ENCODE measurements at places on chromosomes 1 and 21. TPM values are rescaled to one million over a fixed set of nuclear protein-coding genes. Genes with fewer than 3 reads are reported as not detected.
A peak's percentile ranks its signal among the peaks of the same experiment; 100 is the strongest.

GRCh38 chr21:19523746-19524145 lies 1120.2 kb upstream of the TMPRSS15 start:
- DNase-seq, result no peak

MAN1C1 gene
- 0.07 TPM for total RNA-seq

- DNase-seq, result no peak
Observed at GRCh38 chr21:35100349-35100811, 51.3 kb upstream of the RUNX1 start.

DNA sequence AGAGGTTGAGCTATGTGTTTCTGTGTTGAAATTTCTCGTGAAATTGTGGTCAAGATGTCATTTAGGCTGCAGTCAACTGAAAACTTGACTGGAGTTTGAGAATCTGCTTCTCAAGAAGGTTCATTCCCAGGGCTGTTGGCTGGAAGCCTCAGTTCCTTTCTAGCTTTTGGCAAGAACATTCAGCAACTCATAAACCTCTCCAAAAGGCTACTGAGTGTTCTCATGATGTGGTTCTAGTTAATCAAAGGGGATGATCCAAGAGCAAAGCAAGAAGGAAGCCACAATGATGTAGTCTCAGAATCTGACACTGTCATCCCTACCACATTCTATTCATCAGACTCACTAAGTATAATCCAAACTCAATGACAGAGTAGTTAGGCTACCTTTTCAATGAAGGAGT lies 66.6 kb downstream of the SPATA6 start:
- DNase-seq, result peak; percentile 3

- DNase-seq, result peak; percentile 63
Observed at GRCh38 chr1:94792473-94793295, 27.5 kb upstream of the SLC44A3 start.

PAQR7 gene
- total RNA-seq, result 13.9 TPM

PADI3 gene
- total RNA-seq, result 5.7 TPM

DNA sequence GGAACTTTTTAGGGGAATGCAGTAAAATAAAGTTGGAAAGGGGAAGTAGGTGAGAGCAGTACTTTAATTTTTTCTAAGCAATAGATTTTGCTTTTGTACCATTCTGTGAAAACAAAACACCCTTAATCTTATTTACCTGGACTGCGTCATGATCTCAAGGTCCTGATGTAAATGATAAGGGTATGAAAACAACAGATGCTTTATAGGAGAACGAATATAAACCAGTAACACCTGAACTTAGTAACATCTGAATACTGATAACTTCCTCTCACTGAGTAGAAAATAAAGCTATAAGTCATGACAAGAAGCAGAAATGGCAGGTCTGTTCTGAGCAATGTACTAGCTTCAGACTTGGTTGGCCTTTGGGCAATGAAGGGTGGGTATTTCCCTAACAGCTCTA lies 77.7 kb downstream of the GDAP2 start:
- DNase-seq, result no peak

GRCh38 chr1:181178241-181178879 lies 89.9 kb downstream of the IER5 start:
- no peak for DNase-seq

S100A8 gene
- 4.1 TPM for total RNA-seq

DNA sequence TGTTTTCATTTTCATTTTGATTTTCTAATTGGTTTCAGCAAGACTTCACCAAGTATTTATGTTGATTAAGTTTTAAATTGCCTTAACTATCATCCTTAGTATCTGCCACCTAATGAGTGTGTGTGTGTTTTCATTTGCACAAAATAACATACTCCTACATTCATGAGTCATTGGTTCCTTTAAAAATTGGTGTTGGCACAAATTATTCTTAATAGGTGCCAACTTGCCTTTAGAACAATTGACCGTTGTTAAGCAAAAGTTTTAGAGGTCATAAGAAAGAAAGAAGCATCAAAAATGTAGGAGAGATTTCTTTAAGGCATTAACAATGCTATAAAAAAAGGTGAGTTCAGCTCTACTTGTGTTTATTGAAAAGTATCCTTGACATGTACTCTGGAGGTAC lies 77.5 kb downstream of the FNBP1L start:
- DNase-seq, result no peak

PEF1 gene
- total RNA-seq, result 95.7 TPM

OR2M7 gene
- not detected for total RNA-seq

DNA sequence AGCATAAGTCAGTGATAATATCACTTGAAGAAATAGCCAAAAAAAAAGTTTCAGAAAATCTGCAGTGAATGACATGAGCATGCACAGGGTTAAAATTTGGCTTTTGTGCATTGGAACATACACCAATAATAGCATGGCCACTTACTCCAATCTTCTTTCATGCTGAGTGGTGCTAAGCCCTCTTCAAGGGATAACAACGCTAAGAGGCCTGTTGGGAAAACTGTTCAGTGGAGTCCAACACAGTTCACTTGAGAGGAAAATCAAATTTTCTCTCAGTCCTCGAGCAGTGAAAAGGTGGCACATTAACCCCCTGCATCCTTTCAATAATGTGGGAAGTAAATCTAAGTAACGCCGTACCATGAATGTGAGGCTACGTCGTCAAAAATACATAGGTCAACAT lies 264.7 kb downstream of the SPATA17 start:
- no peak for DNase-seq

GRCh38 chr1:94627771-94628498 lies 86.4 kb upstream of the F3 start:
- no peak for DNase-seq

CASZ1 gene
- total RNA-seq, result 6.8 TPM

DNA sequence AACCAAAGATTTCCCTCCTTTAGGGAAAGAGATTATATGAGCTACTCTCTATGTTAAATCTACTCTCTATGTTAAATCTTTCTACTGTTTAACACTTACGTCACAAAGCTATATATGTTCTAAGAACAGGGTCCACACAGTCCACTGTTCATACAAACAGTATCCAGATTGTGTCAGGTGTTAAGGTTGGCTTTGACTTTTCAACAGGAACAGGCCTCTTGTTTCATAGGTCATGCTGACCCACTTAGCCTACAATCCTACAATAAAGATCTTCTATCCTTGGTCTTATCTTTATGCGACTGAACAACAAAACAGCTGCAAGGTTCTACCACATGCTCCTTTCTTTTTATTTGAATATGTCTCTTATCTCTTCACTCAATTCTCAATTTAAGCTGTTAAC lies 134.9 kb downstream of the LTN1 start:
- DNase-seq, result no peak

GRCh38 chr1:201348211-201348566 lies 29.3 kb downstream of the TNNT2 start:
- DNase-seq, result peak; percentile 24

- peak; percentile 48 for DNase-seq
Observed at GRCh38 chr1:70487910-70488665, 77.0 kb downstream of the CTH start.

OR2M5 gene
- not detected for total RNA-seq

SHISAL2A gene
- not detected for total RNA-seq

NECTIN4 gene
- total RNA-seq, result 1.2 TPM

VTCN1 gene
- not detected for total RNA-seq

KCNK2 gene
- total RNA-seq, result 0.31 TPM

DNA sequence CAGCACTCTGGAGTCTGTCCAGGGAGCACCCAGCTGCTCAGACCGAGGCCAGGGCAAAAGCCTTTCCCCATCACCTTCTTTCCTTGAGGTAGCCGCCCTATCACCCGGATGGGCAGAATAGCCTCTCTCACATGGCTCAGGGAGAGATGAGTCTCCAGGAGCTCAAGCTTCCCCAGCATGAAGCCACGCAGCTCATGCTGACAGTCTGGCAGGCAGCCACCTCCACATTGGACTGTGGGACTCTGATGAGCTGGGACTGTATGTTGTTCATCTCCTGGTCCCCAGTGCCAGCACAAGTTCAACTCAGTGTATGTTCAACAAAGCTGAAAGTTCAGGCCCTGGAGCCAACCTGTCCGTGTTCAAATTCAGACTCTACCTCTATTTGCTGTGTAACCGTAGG lies 75.2 kb upstream of the ZC3H12A start:
- no peak for DNase-seq

FAM167B gene
- total RNA-seq, result 0.18 TPM

- no peak for DNase-seq
Observed at GRCh38 chr1:165659581-165659895, 28.5 kb downstream of the MGST3 start.

SEMA6C gene
- 0.99 TPM for total RNA-seq

DNA sequence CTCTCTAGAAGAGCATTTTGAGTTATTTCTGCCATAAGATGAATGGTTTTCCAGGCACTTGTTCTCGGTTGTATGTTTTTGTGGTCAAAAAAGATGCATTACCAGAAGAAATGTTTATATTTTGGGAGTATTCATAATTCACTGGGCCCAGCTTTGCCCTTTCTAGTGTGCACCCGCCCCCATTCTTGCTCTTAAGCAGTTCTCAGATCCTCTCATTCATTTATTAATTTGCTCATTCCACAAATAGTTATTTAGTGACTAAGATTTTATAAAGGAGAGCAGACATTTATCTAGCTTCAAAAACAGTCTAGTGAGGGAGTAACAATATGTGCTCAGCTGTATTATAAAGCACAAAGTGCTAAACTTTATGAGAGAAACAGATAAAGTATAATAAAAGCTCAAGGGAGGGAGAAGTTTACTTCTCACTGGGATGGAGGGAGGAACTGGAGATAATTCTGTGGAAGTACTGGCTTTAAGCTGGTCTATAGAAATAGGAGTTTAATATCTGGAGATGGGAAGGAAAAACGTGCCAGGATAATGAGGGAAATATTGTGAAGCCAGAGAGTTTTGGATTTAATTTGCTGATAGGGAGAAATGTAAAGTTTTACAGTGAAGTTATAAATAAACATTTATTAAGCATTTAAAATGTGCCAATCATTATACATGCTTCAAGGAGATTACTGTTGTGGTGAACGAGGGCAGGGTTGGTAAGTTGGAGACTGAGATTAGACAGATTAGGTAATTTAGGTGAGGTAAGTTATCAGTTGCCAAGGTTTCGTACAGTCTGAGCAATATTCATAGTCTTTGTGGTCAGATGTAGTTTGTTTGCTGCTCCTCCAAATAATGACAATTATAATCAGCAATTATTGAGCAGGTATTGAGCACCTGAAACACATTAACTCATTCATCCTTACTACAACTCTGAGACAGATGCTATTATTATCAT lies 9.1 kb upstream of the MACF1 start:
- DNase-seq, result no peak

TRNP1 gene
- 72.3 TPM for total RNA-seq

GRCh38 chr1:19260211-19261138 lies 8.9 kb downstream of the MRTO4 start:
- no peak for DNase-seq

SLC16A1 gene
- 99.6 TPM for total RNA-seq

OR2AK2 gene
- total RNA-seq, result not detected

GRCh38 chr1:248852481-248853405 lies 6.1 kb downstream of the ZNF692 start:
- no peak for DNase-seq

DNA sequence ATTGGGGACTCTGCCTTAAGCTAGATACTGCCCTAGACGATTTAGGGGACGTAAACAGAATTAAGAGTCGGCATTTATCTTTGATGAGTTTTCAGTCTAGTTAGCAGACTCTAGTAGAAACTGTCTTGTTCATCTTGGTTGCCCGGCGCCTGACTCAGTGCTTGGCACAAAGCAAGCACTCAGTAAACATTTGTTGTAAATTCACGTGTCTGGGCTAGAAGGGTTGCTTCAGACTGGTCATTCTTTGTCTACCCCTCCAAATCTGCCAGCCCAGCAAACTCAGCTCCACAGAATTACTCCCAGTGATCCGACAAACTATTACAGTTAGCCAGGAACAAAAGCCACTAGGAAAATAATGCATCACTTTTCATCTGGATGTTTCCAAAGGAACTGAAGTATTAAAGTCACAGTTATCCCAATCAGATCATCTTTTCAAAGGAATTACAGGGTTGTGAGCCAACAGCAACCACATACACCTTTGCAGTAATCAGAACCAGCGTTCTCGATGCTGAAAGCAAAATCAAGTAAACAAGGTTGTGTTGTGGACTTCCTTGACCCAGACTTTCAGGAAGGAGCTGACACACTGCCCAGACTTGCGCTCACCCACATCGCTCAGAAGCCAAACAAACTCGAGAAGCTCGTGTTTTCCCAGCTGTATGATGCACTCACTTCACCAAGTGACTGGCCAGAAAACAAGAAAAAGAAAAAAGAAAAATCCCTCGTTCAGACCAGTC lies 66.5 kb upstream of the GADD45A start:
- DNase-seq, result peak; percentile 76

KIF17 gene
- total RNA-seq, result 1.8 TPM

DNA sequence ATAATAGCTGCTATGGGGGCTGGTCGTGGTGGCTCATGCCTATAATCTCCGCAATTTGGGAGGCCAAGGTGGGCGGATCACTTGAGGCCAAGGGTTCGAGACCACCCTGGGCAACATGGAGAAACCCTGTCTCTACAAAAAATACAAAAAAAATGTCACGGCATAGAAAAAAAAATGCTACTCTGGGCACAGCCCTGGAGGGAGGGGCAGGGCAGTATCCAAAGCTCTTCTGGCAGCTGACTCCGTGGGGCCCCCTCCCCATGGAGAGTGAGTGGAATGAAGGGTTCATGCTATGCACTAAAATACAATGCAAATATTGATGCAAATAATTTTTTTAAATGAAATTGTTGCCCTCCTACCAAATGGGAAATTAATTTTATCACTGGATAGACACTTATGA lies 78.7 kb downstream of the DESI2 start:
- DNase-seq, result no peak

WNT4 gene
- 0.24 TPM for total RNA-seq

Measured in foreskin keratinocyte (primary cell).